Activated T-cell treated with anti-CD3 and anti-CD28 coated beads, Interleukin-2, amount 50 U/mL, for 24 hours (primary cell): ENCODE measurements at places on chromosomes 7 and 10.
A peak's percentile ranks its signal among the peaks of the same experiment; 100 is the strongest.

DNA sequence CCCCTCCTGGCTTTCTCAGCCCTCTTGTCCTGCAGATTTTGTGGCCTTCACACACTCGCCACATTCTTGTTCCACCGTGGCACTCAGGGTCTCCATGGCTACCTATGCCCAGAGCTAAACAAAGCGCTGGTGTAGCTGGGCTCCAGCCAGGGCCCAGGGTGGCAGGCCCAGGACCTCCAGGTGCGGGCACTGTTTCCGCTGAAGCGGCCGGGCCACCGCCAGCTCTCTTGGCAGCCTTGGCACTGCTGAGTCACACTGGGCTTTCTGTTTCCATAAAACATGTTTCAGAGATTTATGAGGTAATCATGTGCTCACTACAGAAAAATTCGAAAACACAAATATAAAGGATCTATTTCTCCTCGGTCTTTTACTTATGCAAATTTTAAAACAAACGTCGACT lies 51.3 kb downstream of the AOC1 start:
- H3K4me3 ChIP-seq = no peak overlapping the region
- no peak for DNase-seq
- H3K36me3 ChIP-seq = no peaks in the 10 kb centered on the region
- peaks cover 8% of the 10 kb centered on the region for H3K4me1 ChIP-seq

DNA sequence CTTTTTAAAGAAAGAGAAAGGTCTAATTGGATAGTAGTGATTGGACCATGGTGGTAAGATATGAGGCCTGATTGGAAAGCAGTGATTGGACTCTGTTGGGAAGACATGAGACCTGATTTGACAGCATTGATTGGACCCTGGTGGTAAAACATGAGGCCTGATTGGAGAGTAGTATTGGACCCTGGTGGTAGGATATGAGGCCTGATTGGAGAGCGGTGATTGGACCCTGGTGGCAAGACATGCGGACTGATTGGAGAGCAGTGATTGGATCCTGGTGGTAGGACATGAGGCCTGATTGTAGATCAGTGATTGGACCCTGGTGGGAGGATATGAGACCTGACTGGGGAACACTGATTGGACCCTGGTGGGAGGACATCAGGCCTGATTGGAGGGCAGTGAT lies 444.3 kb downstream of the LRMDA start:
- H3K27ac ChIP-seq = no peak overlapping the region
- H3K36me3 ChIP-seq = no peaks in the 10 kb centered on the region
- H3K4me3 ChIP-seq = no peak overlapping the region
- DNase-seq = no peak

GRCh38 chr10:13351340-13351915 lies 3.3 kb upstream of the SEPHS1 start:
- peaks cover 37% of the 10 kb centered on the region for H3K4me1 ChIP-seq
- H3K27ac ChIP-seq = peak overlapping the region; percentile 30
- no peaks in the 10 kb centered on the region for H3K27me3 ChIP-seq
- no peak overlapping the region for H3K4me3 ChIP-seq
- H3K36me3 ChIP-seq = peaks cover 10% of the 10 kb centered on the region

GRCh38 chr10:114856544-114857287 lies 35.1 kb downstream of the FHIP2A start:
- H3K4me1 ChIP-seq = peaks cover 26% of the 10 kb centered on the region
- no peak for DNase-seq
- H3K27ac ChIP-seq = peak overlapping the region; percentile 84
- peaks cover 87% of the 10 kb centered on the region for H3K36me3 ChIP-seq

DNA sequence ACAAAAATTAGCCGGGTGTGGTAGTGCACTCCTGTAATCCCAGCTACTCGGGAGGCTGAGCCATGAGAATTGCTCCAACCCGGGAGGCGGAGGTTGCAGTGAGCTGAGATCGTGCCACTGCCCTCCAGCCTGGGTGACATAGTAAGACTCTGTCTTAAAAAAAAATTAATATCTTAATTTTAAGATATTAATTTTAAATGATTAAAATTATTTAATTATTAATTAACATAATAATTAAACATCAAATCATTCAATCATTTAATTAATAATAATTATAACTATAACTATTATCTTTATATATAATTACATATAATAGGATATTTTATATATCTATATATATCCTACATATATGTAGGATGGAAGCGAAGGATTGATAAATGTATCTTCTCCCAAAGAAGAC lies 1.8 kb upstream of the HK1 start:
- no peak overlapping the region for H3K27ac ChIP-seq
- no peak overlapping the region for H3K4me3 ChIP-seq
- no peak for DNase-seq
- H3K4me1 ChIP-seq = no peaks in the 10 kb centered on the region

DNA sequence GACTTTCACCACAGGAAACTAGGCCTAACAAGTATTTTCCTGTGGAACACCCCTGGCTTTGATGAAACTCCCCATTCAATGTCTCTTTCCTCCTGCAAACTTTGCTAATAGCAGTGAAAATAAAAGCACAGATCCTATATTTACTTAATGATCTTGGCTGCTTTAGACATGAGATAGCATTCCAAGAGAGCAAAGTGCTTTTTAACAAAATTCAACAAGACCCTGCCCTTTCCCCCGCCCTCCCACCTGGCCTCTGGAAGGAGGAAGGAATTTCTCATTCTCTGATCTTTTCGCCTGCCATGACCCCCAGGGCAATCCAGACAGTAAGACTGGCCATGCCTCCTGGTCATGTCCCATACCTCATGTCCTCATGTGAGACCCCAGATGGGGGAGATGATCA lies 185.7 kb downstream of the KCNMA1 start:
- no peak overlapping the region for H3K4me3 ChIP-seq
- no peak for DNase-seq
- no peaks in the 10 kb centered on the region for H3K4me1 ChIP-seq

GRCh38 chr10:93268021-93268420 lies 194.3 kb downstream of the CYP26A1 start:
- H3K27ac ChIP-seq = no peak overlapping the region

DNA sequence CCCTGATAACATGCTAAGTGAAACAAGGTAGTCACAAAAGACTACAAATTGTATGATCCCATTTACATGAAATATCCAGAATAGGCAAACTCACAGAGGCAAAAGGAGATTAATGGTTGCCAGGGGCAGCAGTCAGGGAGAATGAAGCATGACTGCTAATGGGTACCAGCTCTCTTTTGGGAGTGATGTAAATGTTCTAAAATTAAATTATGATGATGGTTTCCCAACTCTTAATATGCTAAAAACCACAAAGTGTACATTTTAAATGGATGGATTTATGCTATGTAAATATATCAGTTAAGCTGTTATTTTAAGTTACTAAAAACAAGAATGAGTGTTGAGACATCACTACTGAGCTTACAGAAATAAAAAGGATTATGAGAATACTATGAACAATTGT lies 12.6 kb downstream of the CYP51A1 start:
- no peaks in the 10 kb centered on the region for H3K27me3 ChIP-seq
- H3K36me3 ChIP-seq = peaks cover 97% of the 10 kb centered on the region
- H3K27ac ChIP-seq = no peak overlapping the region
- DNase-seq = no peak
- H3K4me1 ChIP-seq = peaks cover 7% of the 10 kb centered on the region

DNA sequence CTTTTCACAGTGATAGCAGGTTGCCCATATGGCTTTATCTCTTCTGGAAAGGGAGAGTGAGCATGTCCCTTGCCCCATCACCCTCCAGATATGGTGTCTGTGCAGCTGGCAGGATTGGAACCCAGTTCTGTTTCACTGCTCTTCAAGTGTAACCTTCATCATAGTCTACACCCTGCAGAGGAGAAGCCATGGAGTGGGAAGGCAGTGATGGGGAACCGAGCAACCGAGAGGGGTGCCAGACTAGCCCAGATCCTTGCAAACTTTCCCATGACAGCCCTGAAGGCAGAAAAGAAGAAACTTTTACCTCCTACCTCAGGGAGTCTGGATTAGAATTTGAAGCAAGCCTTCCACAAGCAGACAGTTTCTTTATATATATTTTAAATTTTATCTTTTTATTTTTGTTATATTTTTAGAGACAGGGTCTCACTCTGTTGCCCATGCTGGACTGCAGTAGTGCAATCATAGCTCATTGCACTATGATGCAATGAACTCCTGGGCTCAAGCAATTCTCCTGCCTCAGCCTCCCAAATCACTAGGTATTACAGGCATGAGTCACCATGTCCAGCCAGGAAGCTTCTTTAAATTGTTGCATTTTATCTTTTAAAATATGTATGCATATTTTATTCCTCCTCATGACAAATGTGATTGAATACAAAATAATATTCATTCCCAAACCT lies 133.3 kb downstream of the KCNMA1 start:
- H3K4me3 ChIP-seq = no peak overlapping the region
- DNase-seq = no peak
- H3K27me3 ChIP-seq = peaks cover 21% of the 10 kb centered on the region
- H3K4me1 ChIP-seq = peaks cover 15% of the 10 kb centered on the region
- no peak overlapping the region for H3K27ac ChIP-seq

DNA sequence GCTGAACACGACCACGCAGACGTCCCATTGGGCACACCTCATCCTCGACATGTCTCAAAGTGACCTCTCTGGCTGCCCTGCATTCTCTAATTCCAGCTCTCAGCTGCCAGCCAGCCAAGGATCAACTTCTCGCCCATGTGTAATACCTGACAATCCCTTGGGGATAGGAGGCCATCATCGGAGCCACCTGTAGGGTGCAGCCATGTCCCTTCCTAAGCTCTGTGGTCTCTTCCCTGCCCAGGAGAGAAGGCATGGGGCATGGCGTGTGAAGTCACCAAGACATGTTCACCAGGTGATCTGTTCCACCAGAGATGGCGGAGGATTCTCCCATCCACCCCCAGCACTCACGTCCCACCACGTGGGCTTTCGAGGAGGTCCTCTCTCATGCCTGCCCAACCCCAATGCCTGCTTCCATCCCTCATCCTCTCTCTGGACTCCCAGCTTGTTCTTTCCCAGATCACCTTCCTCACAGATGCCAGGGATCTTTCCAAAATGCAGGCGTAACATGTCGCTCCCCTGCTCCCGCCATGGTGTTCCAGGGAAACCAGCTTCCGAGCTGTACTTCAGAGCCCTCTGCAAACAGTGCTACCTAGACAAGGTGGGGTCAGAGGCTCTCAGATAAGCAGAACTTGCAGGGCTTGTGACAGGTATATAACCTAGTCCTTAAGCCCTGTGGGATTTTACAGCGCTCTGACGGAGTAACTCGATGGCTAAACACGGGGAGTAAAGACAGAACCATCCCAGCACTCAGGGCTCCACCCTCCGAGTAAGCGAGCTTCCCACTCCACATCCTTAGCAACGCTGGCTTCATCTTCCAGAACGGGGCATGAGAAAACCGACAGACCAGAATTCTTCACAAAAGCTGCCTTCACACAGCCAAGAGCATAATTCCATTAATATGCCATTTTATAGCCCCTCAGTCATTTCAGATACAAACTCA lies 41.1 kb downstream of the BRI3 start:
- H3K4me3 ChIP-seq = no peak overlapping the region
- H3K27ac ChIP-seq = no peak overlapping the region
- H3K4me1 ChIP-seq = no peaks in the 10 kb centered on the region

- H3K4me1 ChIP-seq = no peaks in the 10 kb centered on the region
- no peak overlapping the region for H3K4me3 ChIP-seq
- H3K27me3 ChIP-seq = no peaks in the 10 kb centered on the region
These were observed 266.8 kb downstream of the INHBA start for GRCh38 chr7:41436139-41436538.

DNA sequence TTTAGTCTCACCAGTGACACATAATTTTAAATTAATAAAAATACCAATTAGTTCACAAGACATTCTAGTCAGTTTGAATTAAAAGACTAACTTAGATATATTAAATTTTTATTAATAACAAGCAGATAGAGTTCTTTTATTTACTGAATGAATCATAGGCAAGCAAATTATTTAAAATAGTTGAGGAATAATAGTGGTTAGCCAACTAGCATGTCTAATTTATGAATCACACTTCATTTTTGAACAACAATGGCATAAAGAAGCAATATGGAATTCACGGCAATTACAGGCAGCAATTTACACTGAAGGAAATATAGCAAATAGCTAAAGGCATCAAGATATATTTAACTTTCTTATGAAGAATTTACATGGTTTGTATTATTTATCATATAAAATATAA lies 187.0 kb upstream of the SLC26A5 start:
- DNase-seq = no peak
- no peak overlapping the region for H3K4me3 ChIP-seq
- no peak overlapping the region for H3K27ac ChIP-seq
- H3K36me3 ChIP-seq = no peaks in the 10 kb centered on the region

DNA sequence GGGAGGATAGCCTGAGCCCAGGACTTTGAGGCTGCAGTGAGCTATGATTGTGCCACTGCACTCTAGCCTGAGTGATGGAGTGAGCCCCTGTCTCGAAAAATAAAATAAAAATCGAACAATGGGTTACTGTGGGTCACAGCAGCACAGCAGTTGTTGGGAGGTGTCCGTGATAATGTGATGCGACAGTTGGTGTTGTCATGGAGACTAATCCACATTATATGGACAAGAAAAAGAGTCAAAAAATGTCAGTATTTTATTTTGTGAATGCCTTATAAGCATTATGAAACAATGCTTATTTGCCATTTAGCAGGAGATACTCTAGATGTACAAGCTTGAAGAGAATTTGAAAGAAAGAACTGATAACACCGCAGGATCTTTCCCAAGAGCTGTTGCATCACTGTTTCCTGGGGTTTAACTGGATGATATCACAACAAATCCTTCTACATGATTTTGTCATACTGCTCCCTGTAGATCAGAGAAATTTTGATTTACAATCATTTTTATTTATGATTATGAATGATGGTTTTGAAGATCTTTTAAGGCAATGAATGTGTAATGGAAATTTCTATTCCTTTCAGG lies 195.4 kb downstream of the BAMBI start:
- no peak for DNase-seq
- H3K27ac ChIP-seq = no peak overlapping the region
- H3K27me3 ChIP-seq = peaks cover 5% of the 10 kb centered on the region
- no peak overlapping the region for H3K4me3 ChIP-seq

GRCh38 chr10:96889415-96890171 lies 57.5 kb downstream of the LCOR start:
- no peaks in the 10 kb centered on the region for H3K27me3 ChIP-seq
- peaks cover 79% of the 10 kb centered on the region for H3K36me3 ChIP-seq
- H3K27ac ChIP-seq = no peak overlapping the region
- peaks cover 46% of the 10 kb centered on the region for H3K4me1 ChIP-seq
- DNase-seq = no peak

GRCh38 chr7:110808361-110808760 lies 282.6 kb upstream of the LRRN3 start:
- no peak for DNase-seq
- no peaks in the 10 kb centered on the region for H3K36me3 ChIP-seq
- H3K4me3 ChIP-seq = no peak overlapping the region
- no peaks in the 10 kb centered on the region for H3K4me1 ChIP-seq
- H3K27ac ChIP-seq = no peak overlapping the region
- H3K27me3 ChIP-seq = no peaks in the 10 kb centered on the region
